ENCODE measurements at places on chromosomes 7 and 10.

DNA sequence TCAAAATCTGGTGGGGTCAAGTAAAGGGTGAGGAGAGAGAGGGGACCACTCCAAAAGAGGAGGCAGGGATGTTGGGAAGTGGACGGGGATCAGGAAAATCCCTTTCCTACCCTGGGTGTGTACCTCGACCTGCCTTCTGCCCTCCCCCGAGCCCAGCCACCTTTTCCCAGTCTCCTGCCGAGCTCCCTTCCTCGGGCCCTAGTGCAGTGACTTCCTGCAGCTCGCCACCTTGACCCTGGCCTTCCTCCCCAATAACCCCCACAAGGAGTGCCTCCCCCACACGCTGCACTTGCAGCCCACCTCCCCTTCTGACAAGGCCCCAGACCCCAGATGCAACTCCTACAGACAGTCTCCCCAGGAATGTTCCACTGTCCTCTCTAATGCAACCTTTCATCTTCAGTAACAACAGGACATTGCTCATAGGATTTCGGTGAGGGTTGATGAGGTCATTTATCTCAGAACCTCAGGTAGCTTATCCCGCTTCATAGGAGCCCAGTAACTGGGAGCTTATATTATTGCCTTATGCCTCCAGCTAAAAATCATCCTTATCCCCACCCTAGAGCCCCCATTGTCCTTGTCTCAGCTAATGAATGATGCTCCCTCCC, 90.1 kb downstream of the MKI67 start:
- DNase-seq = no peak

GRCh38 chr10:17455015-17455520, 673 bp upstream of the ST8SIA6 start:
- DNase-seq = no peak

- DNase-seq = peak; percentile 33
Measured at GRCh38 chr10:101897633-101898032, 54.0 kb upstream of the KCNIP2 start.

DNA sequence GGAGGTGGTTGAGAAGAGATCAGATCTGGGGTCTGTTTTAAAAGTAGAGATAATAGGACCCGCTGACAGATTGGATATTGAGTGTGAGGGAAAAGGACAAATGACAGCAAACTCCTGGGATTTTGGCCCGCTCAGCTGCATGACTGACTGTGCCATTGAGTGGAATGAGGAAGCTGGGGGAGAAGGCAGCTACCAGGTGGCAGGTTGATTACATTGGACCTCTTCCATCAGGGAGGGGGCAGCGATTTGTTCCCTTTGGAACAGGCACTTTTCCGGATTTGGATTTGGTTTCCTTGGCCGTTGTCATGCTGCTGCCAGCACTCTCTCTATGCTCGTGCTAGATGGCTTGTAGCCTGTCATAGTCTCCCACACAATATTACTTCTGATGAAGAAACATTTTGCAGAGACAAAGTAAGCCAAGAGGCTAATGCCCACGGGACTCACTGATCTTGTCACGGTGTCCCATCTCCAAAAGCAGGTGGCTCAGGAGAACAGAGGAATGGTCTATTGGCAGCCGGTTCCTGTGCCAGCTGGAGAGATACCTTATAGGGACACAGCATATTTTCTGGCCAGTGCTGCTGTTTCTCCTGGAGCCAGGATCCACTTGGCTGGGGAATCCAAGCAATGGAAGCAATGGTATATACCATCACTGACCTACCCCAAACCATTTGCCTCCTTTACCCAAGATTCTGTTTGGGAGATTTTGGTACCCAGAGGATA, 69.1 kb upstream of the WAC start:
- no peak for DNase-seq

- no peak for DNase-seq
Measured at GRCh38 chr10:89963451-89964102, 262.2 kb downstream of the KIF20B start.

GRCh38 chr10:92773776-92774175, 74.5 kb upstream of the EXOC6 start:
- DNase-seq = no peak

GRCh38 chr7:149809215-149809614, 29.0 kb upstream of the ZNF862 start:
- no peak for DNase-seq

- DNase-seq = no peak
Measured at GRCh38 chr7:69218576-69218975, 379.7 kb upstream of the AUTS2 start.

DNA sequence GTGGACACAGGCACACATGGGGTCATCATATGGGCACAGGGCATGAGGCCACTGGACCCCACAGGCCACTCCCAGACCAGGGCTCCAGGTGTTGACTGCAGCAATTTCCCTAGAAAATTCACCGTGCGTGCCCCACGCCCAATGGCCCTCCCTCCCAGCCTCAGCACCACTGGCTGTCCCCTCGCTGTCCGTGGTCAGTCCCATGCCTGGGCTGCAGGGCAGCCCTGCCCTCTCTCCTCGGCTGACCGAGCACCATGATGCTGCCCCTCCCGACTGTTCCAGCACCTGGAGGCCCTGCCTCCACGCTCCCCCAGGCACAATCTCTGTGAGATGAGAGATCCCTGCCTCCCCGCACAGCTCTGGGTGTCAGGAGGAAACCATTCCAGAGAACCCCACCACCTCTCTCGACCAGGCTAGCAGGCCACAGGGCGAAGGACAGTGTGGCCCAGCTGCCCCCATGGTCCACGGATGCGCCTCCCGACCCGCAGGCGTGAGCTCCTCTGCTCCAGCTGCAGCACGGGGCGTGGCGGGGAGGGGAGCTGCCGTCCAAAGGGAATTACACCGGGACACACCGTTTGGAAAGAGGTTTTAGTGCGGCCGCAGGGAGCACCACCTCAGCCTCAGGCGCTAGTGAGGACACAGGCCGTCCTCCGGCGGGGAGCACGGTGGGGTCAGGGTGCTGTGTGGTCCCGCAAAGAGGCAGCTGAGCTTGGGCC, 12.6 kb downstream of the NUDT1 start:
- DNase-seq = no peak

DNA sequence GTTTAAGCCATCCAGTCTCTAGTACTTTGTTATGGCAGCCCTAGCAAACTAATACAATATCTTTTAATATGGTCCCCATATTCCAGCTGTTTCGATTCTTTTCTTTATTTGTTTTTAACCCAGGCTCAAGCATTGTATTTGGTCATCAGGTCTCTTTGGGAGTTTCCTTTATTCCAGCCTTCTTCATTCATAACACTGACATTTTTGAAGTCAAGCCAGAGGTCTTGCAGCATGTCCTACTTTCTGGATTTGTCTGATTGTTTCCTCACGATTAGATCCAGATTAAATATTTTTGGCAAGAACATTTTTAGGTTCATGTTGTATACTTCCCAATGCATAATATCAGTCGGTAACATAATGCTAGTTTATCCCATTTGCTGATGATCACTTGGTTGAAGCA, 11.8 kb downstream of the SLC25A13 start:
- DNase-seq = no peak

DNA sequence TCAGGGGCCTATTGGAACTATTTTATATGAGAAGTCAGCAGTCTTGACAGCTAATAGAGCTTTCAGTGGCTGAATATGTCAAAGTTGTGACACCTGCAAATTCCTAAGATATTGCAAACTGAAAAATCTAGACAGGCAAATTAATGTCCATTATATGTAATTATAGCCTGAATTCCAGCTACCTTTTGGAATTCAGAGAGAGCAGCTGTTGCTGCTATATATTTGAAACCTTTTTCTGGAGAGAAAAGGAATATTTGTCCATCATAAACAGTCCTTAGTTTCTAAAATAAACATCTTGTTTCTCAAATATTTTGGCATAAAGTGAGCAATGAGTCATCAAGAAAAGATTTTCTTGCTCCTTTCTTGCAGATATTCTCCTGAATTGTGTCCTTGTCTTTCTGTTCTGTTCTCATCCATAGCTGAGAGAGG, 408.9 kb upstream of the SEMA3D start:
- DNase-seq = peak; percentile 47

GRCh38 chr10:109961174-109962001, 38.1 kb upstream of the XPNPEP1 start:
- peak; percentile 82 for DNase-seq

DNA sequence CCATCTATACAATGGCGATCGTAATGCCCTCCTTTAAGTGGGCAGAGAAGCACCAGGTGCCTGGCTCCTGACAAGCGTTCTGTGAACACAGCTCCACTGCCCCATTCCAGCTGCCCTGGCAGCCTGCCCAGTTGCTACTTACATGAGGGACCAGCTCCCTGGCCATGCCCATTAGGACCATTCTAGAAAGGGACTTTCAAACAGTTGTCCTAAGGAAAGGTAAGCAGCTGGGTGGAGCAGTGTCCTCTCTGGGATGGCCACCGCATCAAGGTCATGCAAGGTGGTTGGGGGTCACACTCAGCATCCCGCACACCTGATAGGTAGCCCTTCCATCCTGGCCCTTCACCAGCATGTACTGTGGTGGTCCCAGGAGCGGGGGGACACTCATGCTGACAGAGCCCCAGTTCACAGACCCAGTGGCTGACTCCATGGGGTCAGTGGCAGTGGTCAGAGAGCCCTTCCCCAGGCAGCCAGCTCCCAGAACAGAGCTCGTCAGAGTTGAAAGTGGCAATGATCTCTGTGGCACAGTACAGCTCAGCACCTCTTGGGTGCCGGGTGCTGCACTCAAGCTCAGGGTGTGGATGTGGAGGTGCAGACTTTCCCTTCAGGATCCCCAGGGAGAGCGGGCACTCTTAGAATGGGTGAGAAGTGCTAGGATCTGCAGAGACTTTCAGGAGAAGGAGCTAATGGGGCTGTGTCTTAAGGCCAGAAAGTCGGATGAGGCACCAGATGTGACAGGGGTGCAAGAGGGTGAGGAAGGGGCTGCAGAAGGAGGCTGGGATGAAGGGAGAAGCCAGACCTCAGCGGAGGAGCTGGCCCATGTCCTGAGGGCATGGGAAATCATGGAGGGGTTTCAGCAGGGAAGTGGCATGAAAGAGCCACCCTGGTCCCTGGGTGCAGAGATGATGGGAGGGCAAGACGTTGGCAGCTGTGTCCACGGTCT, 10.9 kb downstream of the MMRN2 start:
- DNase-seq = no peak

DNA sequence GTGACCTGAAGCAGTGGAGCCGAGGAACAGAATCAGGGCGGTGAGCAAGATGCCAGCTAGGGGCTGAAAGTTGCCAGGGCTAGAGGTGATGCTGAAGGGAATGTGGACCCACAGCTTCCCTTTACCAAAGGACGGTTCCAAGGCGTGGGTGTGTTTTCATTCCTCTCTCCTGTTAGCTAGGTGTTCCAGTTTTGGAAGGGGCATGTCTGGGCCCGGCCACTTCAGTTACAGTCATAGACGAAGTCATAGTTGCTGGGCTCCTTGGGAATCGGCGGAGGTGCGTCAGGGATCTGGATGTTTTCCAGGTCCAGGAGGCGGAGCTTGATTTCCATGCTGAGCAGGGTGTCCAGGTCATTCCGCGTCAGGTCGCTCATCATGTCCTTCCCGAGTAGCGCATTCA, 131.0 kb upstream of the AOAH start:
- no peak for DNase-seq

DNA sequence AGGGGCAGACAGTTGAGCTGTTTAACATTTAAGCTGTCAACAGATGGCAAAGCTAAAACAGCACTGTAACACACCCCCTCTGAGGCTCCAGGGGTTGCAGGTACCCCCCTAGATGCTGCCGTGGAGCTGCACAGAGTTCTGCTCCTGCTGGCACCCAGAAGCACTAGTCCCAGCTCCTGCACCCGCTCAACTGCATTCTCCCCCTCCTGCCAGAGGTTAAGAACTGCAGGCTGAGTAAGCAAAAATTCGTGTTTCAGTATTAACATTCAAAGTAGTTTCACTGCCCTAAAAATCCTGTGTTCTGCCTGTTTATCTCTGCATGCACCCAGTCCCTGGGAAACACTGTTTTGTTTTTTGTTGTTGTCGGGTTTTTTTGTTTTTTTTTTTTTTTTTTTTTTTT, 790.8 kb upstream of the KCND2 start:
- peak; percentile 6 for DNase-seq

- no peak for DNase-seq
Measured at GRCh38 chr10:15335508-15335907, 35.6 kb downstream of the FAM171A1 start.

DNA sequence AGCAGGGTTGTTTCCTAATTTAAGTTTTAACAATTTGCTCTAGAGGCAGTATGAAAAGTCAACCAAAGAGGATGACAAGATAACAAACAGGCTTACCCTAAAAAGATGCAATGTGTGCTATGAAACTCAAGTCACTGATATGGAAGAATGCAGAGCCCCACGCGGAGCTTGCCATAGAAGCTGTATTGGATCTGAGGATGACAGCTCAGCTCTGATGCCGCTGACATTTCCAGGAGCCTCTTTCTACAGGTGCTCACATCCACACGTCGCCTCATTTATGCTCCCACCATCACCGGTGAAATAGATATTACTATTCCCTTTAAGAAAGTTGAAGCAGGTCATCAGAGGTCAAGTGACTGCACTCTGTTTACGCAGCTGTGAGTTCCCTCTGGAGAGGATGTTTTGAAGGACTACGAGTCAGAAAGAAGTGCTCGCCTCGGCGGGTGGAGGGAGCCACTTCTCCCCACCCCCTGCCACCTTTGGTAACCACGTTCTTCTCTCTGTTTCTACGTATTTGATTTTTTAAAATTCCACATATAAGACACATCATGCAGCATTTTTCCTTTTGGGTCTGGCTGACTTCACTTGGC, 275.4 kb downstream of the GLRX3 start:
- no peak for DNase-seq

GRCh38 chr7:123075838-123076467, 80.5 kb upstream of the TAS2R16 start:
- no peak for DNase-seq

GRCh38 chr7:12327922-12328321, 75.7 kb downstream of the VWDE start:
- no peak for DNase-seq

- no peak for DNase-seq
Measured at GRCh38 chr10:232061-232460, 96.8 kb downstream of the ZMYND11 start.

DNA sequence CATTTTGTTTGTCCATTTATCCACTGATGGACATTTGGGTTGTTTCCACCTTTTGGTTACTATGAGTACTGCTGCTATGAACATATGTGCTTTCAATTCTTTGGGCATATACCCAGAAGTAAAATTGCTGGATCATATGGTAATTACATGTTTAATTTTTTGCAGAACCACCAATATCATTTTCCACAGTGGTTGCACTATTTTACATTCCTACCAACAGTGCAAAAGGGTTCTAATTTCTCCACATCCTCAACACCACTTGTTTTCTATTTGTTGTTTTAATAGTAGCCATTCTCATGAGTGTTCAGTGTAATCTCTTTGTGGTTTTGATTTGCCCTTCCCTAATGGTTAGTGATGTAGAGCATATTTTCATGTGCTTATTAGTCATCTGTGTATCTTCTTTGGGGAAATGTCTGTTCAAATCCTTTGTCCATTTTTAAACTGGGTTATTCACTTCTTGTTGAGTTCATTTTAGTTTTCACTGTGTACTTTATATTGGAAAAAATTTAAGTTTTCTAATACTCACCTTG, 101.9 kb downstream of the HIBADH start:
- peak; percentile 76 for DNase-seq

- no peak for DNase-seq
Measured at GRCh38 chr10:86708068-86708782, 39.9 kb downstream of the LDB3 start.
